NCI-H1694 treated with DMSO at 0.1 percent for 48 hours (cell line): ENCODE measurements at places on chromosomes 1 and 21.

- DNase-seq, result peak; percentile 78
Observed at GRCh38 chr1:145845144-145845513, 301 bp upstream of the NUDT17 start.

DNA sequence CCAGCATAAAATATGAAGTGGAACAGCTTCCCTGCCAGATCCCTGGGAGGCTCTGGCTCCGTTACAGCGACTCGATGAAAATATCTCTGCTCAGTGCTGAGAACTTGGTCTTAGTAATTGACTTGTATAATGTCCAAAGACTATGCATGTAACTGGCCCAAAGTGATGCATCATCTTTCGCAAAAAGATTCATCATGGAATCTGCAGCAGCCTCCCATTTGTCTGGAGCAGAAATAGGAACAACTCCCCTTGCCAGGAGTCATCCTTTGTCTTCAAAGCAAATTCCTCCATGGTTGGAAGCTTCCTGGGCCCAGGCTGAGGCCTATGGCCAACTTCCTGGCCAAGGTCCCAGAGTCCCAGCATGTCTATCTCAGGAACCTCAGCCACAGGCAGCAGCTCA is 16.9 kb upstream of the SLC6A17 start:
- no peak for DNase-seq

- DNase-seq, result no peak
Observed at GRCh38 chr21:39888848-39889247, 21.6 kb downstream of the PCP4 start.

GRCh38 chr1:90781534-90781933 is 64.4 kb upstream of the BARHL2 start:
- DNase-seq, result peak; percentile 40

DNA sequence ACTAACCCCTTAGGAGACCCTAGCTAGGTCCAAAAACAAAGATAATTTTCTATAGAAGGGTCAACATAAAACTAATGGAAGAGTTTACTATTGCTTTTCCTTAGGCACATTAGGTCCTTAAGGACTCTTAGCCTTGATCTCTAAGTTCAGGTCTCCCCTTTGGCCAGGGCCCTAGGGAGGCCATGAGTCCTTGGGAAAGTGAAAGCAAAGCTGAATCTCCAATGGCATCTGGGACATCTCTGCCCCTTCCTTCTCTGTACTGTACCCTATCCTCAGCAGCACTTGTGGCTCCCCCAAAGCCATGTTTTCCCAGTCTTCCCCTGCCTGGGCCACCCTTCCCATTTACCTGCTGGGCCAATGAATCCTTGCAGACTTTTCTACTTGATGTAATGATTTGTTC is 14.3 kb downstream of the IER5 start:
- DNase-seq, result no peak

GRCh38 chr1:60765204-60765603 is 317.2 kb upstream of the NFIA start:
- DNase-seq, result peak; percentile 35

DNA sequence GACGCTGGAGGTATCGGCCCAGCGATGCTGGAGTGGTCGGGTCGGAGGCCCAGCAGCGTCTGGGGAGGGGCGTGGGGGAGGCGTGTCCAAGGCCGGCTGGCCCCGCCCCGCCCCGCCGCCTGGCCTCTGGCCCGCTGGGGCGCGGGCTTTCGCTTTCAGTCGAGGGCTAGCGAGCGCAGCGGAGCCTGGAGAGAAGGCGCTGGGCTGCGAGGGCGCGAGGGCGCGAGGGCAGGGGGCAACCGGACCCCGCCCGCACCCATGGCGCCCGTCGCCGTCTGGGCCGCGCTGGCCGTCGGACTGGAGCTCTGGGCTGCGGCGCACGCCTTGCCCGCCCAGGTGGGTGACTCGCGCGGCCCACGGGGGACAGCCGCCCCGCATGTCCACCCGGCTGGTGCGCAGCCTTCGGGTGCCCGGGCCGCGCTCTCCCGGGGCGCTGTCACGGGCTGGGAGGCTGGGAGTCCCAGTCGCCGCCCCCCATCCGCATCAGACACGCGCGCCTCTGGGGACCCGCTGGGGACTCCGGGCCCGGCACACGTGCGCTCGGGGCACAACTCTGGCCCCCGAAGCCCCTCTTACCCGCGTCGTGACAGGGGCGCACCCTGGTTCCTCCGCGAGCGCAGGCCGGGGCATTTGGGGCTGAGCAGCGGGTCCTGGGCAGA is at the start of gene TNFRSF1B:
Gene TNFRSF1B (plus strand): TSS at position 158 of the 659 bp plus-strand sequence. CDS start 101 bp downstream, at position 259.
- DNase-seq, result no peak

- DNase-seq, result no peak
Observed at GRCh38 chr1:116492358-116492811, 78.4 kb downstream of the CD58 start.

DNA sequence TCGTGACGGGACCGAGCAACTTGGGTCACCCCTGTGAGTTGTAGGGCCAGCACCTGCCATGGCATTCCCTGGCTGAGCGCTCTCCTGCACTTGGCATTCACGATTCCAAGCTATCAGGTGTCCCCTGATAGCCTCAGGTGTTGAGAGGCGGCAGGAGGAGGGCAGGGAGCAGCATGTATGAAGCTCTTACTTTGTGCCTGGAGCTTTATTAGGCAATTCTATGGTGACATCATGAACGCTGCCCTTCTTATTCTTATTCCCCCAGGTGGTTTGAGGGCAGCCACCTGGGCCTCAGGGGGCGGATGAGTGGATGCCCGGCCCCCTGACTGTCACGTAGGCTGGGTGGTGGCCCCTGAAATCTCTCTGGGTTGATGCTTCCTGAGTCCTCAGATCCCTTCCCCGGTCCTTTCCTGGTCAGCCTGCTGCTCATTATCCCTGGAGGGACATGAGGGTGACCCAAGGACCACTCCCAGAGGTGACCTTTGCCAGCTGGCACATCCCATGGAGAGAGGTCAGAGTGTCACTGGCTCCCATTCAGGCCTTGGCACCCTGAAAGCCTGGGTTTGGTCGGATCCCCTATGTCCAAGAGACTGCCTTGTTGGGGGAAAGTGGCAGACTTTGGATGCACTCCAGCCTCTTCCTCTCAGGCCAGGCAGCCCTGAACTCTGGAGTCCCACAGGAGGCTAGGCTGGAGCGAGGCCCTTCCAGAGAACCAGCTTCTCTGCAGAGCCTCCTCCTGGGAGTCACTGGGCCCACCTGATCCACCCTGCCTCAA is 51.9 kb downstream of the SPSB1 start:
- DNase-seq, result no peak

DNA sequence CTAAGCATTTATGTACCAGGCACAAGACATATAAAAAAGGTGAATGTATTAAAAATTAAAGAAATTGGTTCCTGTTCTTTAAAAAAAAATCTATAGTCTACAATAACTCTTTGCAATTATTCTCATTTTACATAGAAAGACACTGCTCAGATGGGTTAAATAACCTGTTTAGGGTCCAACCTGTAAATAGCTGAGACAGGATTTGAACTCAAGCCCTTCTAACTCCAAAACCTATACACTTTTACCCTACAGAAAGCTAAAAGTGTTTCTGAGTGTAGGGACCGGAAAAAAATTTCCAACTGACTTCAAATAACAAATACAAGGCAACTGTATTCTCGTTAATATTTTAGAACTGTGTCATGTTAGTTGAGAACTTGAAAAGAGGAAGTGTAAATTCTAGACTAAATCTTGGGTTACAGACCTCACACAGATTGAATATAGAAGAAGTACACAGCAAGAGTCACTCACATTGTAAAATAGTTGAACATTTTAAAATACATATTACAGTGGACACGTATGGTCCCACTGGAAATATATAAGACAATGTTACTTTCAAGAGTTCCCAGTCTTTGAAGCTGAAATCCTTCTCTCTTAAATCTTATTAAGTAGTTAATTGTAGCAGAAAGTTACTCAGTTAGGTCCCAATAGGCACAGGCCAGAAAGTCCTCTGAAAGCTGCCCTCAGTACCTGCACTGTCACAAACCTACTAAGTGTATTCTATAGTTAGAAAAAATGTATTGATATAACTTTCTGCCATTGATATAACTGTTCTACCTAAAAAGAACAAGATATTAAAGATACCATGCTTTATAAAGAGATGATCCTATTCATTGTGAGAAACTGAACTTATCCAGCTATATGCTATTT is 7.3 kb downstream of the EDEM3 start:
- DNase-seq, result no peak

GRCh38 chr1:116825207-116825719 is 71.0 kb downstream of the CD2 start:
- DNase-seq, result peak; percentile 96

GRCh38 chr1:22123071-22123390 is 19.9 kb downstream of the WNT4 start:
- no peak for DNase-seq

DNA sequence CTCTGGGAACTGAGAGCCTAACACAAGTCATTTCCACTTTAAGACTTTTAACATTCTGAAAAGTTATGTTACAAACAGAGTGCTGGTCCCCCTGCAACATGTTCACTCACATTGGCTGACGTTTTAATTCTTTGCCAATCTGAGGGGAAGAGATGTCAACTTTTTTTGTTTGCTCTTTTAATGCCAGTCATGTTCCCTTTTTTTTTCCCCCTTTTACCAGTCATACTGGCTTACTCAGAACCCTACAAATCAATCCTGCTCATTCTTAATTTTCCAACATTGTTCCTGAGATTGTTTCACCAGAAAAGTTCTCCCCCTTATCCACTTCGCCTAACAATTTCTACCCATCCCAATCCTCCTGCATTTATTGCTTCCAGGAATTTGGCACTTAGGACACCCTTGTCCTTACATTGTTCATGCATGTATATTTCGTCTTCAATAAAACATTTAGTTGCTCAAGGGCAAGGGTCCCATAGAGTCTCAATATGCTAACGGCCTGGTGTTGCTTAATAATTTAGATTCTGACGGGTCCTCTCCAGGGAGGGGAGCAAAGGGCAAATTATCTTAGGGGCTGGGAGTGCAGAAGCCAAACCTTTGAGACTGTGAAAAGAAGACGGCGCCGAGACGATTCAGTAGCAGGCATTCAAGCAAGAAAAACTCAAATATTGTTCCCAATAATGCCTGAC is 624 bp upstream of the CR1L start:
- DNase-seq, result no peak

GRCh38 chr1:57003398-57004139 is 37.8 kb upstream of the C8B start:
- DNase-seq, result no peak

- peak; percentile 67 for DNase-seq
Observed at GRCh38 chr1:45569962-45570581, 13.8 kb upstream of the NASP start.

GRCh38 chr1:43764581-43764980 is 57.2 kb downstream of the ST3GAL3 start:
- DNase-seq, result no peak

DNA sequence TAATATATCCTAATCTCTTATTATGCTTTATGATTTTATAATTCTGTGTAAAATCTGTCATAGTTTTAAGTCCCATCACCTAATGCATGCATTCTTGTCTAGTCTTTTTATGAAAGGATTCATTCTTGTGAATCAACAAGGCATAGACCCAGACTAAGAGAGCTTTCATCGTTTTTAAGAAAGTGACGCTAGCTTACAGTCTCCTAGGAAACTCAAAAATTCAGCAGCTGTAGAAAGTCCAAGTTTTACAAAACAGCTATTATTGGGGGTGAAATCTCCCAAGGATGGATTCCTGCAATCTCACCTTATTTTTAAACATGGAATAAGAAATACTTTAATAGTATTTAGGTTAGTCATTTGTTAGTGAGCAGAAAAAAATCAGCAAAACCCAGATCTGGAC is 104.7 kb downstream of the NCAM2 start:
- DNase-seq, result no peak

GRCh38 chr21:45629046-45629981 is 14.2 kb upstream of the PCBP3 start:
- no peak for DNase-seq

DNA sequence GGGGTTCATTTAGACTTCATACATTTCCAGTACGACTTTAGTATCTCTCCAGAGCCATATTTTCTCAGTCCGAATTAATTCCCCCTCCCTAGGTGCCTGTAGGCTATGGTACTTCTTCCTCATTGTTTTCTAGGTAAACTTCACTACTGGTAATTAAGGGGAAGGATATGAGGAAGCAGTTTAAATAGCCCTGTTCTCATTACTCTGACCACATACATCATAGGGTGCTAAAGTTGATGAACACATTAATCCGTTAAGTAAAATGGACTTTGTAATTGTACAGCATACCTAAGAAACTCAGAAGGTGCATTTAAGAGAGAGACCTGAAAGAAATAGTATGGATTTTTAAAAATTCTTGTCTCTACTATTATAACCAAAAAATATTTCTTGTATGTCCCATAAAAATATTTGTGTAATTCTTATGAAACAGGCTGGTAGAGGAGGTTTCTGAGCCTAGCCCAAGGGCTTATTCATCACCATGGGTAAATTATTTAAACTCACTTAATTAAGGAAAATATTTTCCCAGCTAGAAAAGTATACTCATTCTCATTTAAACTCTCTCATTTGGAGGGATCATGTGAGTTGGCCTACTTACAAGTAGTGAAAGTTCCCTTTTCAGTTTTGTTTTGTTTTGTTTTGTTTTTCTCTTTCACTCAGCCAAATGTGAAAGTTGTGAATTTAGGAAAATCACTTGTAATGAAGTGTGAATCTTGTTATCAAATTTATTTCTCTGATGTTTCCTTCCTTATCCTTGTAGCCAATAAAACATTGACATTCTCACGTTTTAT is 2.0 kb downstream of the PRMT6 start:
- DNase-seq, result no peak

- no peak for DNase-seq
Observed at GRCh38 chr1:1397839-1398523, 1.2 kb downstream of the CCNL2 start.

GRCh38 chr1:186611156-186611555 is 69.1 kb downstream of the PTGS2 start:
- no peak for DNase-seq

DNA sequence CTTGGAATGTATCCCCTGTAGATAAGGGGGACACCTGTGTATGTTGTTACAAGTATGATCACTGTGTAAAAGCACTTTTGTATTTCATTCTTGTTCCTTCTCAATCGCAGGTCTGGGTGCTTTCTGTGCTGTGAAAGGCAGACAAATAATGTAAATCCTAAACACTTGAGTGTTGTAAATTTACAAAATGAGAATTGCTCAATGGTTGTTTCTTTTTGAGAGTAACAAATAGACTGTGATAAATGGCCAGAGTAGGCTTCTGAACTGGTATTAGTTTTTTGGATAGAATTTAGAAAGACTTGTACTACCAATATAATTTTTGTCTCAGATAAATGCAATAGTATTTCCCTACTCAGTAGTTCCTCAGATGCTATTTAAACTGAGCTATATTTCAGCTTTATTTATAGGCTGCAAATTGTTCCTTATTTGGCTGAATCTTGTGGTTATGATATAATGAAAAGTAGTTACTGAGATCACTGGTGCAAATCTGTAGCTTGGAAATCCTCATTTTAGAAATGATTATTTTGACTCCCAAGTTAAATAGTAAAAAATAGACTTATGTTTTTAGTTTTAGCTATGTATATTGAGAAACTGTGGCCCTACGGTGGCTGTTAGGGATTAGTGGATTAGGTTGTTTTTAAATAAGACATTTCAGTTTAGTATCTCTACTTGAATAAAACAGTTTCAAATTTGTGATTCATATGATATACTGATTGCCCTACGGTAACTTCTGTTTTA is 9.2 kb downstream of the BACH1 start:
- DNase-seq, result no peak

DNA sequence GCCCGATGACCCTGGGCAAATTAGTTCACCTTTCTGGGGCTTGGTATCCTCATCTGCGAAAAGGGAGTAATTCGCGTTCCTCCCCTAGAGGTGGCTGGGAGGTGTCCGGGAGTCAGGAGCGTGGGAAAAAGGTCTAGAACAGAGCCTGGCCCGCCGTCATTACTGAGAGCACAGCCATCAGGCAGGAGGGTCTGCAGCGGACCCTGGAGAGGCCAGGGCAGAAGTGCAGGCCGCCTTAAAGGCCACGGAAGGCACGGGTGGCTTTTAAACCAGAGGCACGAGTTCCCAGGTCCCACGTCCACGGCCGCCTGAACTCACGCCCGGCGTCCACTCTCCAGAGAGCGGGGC is 850 bp downstream of the PANK4 start:
- no peak for DNase-seq
